Activated T-cell treated with anti-CD3 and anti-CD28 coated beads, Interleukin-2, amount 50 U/mL, for 72 hours (primary cell): ENCODE measurements at places on chromosomes 3 and 15.

DNA sequence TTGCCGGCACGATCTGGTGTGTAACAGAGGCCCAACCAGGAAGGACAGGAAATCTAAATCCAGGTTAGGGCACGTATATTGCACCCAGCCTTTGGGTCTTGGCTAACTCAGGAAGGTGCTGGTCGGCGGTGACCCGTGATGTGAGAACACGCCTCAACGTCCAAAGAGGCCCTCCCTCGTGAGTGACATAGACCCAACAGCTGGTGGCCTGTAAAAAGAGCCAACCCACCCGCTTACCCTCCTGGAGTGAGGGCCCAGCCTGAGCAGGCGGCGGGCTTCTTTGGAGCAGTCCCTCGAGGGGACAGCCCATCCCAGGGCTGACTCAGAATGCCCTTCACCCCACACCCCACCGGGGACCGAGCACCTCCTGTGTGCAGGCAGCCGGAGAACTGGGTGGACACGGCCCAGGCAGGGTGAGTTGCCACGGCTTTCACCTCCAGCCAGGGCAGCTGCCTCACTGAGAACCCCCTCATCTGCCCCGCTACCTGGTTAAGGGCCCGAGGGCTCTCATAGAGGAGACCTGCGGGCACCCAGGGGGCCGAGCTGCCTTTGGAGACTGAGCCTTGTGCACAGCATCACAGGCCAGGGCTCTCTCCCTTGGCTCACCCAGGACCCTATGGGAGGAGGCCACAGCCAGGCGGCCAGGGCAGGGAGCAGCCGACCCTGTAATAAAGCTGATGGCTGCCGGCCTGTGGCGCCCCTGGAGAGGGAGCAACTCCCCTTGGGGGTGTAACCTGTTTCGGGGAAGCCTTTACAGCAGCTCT is 41.8 kb downstream of the ZNF710 start:
- DNase-seq, result no peak

DNA sequence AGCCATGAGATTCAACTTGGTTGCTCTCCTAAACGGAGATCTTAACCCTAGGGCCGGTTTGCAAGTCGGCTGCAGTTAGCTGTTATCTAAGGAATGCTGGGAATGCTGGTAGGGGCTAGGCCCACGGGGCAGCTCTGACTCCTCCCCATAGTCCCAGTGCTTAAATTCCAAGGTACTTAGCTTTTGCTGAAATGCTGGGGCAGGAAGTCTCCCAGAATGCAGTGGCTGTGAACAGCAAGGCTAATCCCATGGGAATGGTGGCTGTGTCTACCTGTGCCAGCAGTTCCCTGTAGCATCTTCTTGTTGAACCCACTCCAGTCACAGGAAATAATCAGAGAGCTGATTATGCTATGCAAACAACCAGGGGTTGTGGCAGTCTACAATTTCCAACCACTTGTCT is 102.5 kb upstream of the TJP1 start:
- no peak for DNase-seq

DNA sequence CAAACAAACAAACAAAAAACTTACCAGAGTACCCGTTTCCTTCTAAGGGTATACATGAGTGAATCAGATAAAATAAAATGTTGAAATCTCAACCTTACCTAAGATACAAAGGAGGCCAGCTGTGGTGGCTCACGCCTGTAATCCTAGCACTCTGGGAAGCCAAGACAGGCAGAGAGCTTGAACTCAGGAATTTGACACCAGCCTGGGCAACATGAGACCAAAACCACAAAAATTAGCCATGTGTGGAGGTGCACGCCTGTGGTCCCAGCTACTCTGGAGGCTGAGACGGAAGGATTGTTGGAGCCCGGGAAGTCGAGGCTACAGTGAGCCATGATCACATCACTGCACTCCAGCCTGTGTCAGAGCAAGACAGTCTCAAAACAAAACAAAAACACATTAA is 11.0 kb upstream of the FAM219B start:
- DNase-seq, result no peak

- no peak for DNase-seq
Measured at GRCh38 chr3:30520699-30521098, 85.7 kb upstream of the TGFBR2 start.

DNA sequence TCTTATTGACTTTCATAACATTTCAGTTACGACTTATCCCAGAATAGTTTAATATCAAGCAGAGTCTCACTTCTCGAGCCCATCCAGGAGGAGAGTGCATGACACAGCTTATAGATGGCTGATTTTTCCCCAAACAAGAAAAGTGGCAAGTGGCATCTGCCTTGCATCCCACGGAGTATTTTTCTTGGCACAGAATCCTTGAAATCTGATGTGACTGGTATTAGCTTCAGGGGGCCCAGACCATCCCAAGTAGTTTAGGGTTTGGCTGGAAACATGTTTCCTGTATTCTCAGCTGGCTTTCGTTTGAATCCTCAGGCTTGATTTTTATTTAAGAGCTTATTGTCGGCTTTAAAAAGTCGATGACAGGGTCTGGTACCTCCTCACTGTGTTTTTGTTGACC is 20.7 kb upstream of the FBXL22 start:
- DNase-seq, result no peak

DNA sequence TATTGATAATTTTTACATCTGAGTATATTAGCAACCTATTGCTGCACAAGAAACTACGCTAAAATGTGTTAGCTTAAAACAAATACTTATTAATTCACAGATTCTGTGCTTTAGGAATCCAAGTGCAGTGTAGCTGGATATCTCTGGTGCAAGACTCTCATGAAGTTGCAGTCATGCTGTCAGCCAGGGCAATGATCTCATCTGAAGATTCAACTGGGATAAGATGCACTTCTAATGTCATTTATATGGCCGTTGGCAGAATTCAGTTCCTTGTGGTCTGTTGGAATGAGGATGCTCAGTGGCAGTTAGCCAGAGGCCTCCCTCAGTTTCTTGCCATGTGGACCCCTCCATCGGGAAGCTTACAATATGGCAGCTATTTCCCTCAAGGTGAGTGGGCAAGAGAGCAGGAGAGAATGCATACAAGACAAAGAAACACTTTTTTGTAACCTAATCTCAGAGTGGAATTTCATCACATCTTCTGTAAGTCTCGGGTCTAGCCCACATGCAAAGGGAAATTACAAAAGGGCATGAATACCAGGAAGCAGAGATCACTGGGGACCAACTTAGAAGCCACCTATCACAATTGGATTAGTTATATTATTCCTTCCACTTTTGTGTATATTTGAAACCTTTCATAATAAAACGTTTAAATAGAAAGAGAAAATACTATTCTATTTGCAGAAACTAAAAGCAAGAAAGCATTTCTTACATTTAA is 61.6 kb downstream of the DPH6 start:
- DNase-seq, result no peak

DNA sequence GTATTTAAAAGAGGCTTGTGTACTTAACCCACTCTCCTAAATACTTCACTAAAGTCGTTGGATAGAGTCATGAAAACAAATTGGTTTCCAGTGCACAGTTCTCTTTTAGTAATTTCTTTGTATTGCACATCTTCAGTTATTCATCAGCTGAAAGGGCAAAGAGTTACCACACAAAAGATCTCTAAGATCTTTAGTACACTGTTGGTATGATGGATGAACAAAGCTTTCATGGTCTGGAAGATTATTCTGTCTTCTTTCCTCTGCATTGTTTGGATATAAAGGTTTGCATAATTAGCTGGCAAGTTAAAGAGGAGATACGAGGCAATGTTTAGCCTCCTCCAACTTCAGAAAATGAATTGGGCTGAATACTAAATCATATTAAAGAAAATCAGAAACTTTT is 40.5 kb downstream of the BCHE start:
- no peak for DNase-seq

DNA sequence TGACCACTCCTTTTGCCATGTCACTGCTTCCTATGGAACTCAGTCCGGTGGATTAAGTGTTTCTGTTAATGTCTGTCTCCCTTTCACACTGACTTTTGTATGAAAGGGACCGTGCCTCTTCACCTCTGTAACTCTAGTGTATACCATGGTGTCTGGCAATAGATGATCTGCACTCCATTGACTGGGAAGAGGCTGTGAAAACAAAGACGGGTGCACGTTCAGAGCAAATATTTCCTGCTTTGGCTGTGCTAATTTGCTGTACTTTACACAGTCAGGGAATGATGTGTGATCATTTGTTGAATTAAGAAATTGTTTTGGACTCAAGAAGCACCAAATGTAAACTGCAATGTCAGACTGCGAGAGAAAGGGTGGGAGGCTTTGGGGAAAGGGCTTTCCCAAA is 315.2 kb downstream of the RORA start:
- no peak for DNase-seq

DNA sequence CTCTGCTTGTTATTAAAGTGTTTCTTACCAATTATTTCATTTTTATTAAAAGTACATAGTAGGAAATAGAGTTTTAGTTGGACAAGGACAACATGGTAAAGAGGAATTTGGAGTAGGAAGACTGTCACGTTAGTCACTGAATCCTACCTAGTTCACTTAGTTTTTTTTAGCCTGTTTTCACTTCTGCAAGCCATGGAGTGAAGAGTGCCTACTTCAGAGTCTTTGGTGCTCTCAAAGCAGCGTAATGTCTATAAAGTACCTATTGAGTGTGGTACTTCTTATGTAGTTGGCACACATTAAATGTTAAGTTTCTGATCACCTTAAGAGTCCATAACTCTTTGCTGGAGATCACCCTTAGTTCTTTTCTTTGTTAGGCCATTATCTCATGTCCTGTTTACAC is 78.7 kb downstream of the LPP start:
- DNase-seq, result no peak

DNA sequence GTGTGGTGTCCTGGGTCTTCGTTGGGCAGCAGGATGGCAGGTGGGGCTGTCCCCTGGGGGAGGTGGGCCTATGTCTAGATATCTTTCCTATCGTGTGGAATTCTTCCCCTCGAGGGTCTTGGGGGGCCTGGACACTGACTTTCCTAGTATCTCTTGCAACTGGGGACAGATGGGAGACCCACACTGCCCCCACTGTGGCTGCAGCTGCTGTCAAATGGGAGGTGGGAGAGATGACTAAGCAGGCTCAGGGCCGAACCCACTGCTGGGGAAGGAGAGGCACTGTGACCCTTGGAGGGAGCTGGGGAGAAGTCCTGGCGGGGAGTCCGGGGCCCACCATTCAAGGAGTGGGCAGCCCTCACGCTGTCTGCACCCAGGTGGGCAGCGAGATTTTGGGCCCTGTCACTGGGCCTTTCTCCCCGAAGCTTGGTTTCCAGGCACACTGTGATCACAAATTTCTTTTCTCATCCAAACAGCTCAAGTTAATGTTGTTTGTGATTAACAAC is 2.9 kb upstream of the FBLN2 start:
- DNase-seq, result no peak

DNA sequence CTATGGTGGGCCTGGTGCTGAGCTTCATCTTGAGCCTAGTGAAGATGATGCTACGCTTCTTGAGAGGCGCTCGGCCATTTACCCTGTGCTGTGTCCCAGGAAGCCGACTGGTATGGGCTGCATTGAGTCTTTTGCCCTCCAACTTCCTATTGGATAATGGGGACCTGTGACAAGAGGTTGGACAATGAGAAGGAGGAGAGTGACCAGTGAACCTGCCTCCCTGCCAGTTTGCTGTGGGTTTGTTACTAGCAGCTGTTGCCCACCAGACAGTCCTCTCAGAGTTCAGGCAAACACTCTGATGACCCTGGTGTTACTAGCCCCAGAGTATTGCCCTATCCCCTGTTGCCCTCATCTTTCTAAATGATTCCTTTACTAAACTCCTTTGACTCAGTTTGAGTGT is 99.6 kb upstream of the PFN2 start:
- DNase-seq, result no peak

DNA sequence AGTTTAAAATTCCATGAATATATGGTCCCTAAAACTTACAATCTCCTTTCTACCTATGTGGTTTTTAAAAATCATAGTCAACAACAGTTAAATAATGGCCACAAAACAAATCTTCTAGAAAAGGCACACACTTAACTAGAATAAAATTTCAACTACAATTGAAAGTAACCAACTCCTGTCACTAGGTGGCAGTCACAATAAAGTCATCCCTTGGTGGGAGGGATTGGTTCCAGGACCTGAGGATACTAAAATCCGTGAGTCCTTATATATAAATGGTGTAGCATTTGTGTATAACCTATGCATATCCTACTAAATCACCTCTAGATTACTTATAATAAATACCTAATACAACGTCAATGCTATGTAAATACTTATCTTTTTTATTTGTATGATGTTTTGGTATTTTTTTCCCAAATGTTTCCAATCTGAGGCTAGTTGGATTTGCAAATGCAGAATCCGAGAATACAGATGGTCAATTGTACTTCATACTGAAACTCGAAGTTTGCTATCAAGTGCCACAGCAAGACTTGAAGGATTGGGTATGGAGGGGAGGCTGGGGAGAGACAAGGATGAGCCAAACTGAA is 172.6 kb downstream of the FMN1 start:
- DNase-seq, result peak; percentile 12

DNA sequence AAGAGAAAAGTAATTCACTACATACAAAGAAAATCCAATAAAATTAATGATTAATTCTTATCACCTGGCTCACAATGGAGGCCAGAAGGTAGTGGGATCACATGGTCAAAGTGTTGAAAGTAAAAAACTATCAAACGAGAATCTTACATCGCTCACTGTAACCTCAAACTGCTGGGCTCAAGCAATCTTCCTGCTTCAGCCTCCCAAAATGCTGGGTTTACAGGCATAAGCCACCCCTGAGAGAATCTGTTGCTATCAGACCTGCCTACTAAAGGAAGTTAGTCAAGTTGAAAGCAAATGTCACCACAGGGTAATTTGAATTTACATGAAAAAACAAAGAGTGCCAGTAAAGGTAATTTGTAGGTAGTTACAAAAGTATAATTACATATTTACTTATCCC is 103.3 kb downstream of the PCCB start:
- peak; percentile 4 for DNase-seq

DNA sequence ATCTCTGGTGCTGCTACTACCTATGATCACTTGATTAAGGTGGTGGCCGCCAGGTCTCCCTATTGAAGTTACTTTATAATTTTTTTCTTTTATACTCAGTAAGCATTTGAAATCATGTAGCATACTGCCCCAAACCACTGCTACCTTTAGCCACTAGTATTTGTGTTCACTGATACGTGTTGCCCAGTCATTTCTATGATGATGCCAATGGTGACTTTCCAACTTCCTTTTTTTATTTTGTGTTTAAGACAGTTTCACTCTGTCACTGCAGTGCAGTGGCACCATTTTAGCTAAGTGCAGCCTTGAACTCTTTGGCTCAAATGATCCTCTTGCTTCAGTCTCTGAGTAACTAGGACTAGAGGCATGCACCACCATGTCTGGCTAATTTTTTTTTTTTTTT is 598.2 kb downstream of the NAALADL2 start:
- no peak for DNase-seq

DNA sequence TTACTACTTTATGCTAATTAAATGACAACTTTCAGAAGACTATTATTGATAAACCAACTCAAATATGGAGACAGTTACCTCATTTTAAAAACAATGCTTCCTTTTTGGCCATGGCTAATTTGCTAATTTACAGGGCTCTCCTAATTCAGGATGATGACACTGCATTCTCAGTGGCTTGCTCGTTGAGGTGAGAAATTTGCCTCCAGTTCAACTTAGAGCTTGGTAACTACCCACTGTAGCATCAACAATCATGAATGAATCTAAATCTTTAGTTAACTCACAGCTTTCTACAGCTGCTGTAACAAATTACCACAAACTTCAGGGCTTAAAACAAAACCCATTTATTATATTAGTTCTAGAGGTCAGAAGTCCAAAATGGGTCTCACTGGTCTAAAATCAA is 14.0 kb downstream of the PBRM1 start:
- no peak for DNase-seq

GRCh38 chr3:153166206-153166605 is 4.2 kb downstream of the RAP2B start:
- DNase-seq, result peak; percentile 24

GRCh38 chr3:116815321-116815720 is 105.7 kb downstream of the TUSC7 start:
- no peak for DNase-seq

- DNase-seq, result no peak
Measured at GRCh38 chr15:82854554-82854953, 45.1 kb downstream of the WHAMM start.
